Caco-2 (cell line): ENCODE measurements at places on chromosomes 11 and 22. TPM values are rescaled to one million over a fixed set of nuclear protein-coding genes. Genes with fewer than 3 reads are reported as not detected.
A peak's percentile ranks its signal among the peaks of the same experiment; 100 is the strongest.

The ST14 gene
- total RNA-seq, result 298 and 304 TPM in 2 replicates

GRCh38 chr11:125227151-125227550 is 62.6 kb downstream of the PKNOX2 start:
- no peaks in the 10 kb centered on the region for H3K27me3 ChIP-seq
- H3K4me3 ChIP-seq, result no peak overlapping the region
- no peaks in the 10 kb centered on the region for H3K36me3 ChIP-seq
- H3K4me1 ChIP-seq, result no peaks in the 10 kb centered on the region
- no peak for DNase-seq
- H3K27ac ChIP-seq, result no peak overlapping the region

DNA sequence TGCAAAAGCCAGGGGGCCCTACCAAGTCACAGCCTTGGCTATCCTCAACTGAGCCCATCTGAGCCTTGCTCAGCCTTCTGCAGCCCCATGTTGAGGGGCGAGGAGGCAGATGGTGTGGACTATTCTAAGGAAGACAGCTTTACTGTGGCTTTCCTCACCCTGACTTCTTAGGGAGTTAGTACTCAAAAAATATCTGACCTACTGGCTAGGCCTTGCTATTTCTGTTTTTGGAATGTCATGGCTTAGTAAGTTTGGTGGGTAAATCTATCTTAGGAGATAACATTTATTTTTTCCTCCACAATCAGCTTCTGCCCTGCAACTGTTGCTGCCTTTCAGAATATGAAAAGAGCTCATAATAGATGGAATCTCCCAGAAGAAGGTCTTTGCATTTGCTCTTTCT is 80.9 kb downstream of the LDLRAD3 start:
- no peak for DNase-seq
- H3K27ac ChIP-seq, result no peak overlapping the region
- H3K4me1 ChIP-seq, result peaks cover 19% of the 10 kb centered on the region
- no peaks in the 10 kb centered on the region for H3K27me3 ChIP-seq
- H3K36me3 ChIP-seq, result no peaks in the 10 kb centered on the region

The RAPSN gene
- total RNA-seq, result 0.93 and 2.0 TPM in 2 replicates

DNA sequence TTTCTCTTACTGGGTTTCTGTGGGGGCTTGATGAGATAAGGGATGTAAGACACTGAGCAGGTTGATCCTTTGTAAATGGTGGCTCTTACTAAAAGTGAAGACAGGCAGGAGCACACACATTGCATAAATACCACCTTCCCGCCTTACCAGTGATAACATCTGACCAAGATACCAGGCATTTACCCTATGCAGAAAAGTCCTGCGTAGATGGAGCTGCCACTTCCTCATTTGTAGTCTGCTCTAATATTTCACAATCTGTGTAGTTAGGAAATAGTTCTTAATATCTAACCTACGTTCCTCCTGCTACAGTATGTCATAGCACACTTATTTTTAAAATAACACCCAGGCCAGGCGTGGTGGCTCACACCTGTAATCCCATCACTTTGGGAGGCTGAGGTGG is 23.9 kb upstream of the SWAP70 start:
- no peaks in the 10 kb centered on the region for H3K36me3 ChIP-seq
- no peaks in the 10 kb centered on the region for H3K27me3 ChIP-seq
- no peak overlapping the region for H3K27ac ChIP-seq
- no peak overlapping the region for H3K4me3 ChIP-seq
- DNase-seq, result no peak

The C11orf86 gene
- total RNA-seq, result not detected in 2 replicates

DNA sequence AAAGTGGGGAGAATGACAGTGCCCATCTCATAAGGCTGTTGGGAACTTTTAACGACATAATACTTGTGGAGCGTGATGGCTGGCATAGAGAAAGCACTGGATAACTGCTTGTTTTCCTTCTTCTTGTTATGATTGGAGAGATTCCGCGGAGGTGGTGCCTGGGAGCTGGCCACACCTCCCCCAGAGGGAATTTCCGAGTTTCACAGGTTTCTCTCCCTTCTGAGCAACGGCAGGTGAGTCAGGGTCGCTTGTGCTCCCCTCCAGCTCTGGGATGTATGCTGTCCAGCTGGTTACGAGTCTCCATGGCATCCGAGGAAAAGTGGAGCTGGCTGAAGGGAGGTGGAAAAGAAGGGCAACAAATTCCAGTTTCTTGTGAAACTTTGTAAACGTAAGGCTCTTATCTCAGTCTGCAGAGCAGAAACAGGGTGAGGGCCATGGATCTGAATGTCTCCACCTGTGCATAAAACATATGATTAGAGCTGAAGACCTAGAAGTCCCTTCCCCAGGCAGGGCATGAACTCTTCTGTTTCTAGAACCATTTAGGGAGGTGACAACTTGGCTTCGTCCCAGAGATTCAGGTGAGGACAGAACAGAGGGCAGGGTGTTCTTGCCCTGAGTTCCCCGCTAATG is 10.0 kb upstream of the PLET1 start:
- H3K27ac ChIP-seq, result peak overlapping the region; percentile 53
- H3K4me3 ChIP-seq, result peak overlapping the region; percentile 38
- no peaks in the 10 kb centered on the region for H3K36me3 ChIP-seq
- peak; percentile 71 for DNase-seq
- H3K27me3 ChIP-seq, result no peaks in the 10 kb centered on the region
